Suppressor macrophage treated with lipopolysaccharide for 1 hour (primary cell): ENCODE measurements at places on chromosomes 13 and 19.
A peak's percentile ranks its signal among the peaks of the same experiment; 100 is the strongest.

- no peak for DNase-seq
Measured at GRCh38 chr19:45068041-45068440, 8.2 kb downstream of the ZNF296 start.

DNA sequence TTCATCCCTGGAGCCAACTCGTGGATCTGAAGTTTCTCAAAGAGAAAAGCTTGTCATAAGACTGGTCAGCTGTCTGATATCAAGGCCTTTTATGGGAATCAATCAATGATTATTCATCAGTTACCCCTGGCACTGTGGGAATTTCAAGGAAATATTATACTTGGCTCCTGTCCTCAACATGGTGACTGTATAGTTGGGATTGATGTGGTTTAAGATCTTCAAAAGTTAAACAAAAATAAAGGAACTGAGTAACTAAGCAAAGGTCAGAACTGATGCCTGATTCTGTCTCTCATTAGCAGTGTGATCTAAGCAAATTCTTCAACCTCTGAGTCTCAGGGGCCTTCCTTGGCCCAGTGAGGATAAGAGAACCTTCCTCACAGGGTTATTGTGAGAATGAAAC lies 22.2 kb upstream of the SERPINE3 start:
- DNase-seq: no peak

DNA sequence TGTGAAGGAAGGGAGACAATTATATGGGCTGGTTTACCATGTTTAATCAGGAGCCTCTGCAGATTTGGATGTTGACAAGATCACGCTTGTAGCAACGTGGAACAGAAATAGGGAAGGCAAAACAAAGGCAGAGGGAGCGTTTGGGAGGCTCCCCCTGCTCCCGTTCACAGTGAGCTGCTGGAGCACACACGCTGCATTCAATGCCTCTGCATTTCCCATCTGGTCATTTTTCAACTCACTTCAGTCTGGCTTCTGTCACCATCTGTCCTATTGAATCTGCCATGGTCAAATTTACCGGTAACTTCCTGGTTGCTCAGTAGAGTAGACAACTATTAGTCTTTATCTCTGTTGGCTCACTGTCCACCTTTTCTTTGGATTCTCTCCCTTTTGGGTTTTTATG lies 91.0 kb downstream of the NHLRC3 start:
- no peak for DNase-seq

DNA sequence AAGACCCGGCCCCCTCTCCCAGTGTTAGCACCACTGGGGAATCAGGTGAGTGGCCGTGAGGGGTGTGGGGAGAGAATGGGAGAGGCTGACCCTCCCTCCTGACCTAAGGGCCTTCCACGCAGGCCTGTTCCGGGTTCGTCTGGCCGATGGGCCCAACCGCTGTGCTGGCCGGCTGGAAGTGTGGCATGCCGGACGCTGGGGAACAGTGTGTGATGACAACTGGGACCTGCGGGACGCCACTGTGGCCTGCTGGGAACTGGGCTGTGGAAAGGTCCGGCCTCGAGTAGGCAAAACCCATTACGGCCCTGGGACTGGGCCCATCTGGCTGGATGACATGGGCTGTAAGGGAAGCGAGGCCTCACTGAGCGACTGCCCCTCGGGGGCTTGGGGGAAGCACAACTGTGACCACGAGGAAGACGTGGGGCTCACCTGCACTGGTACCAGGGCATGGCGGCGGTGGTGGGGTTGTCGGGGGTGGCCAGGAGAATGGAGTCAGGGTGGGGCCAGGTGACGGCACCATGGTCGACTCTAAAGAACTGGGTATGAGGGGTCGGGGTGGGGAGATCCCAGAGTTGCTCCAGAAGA lies 12.2 kb downstream of the SSC5D start:
- no peak for DNase-seq

DNA sequence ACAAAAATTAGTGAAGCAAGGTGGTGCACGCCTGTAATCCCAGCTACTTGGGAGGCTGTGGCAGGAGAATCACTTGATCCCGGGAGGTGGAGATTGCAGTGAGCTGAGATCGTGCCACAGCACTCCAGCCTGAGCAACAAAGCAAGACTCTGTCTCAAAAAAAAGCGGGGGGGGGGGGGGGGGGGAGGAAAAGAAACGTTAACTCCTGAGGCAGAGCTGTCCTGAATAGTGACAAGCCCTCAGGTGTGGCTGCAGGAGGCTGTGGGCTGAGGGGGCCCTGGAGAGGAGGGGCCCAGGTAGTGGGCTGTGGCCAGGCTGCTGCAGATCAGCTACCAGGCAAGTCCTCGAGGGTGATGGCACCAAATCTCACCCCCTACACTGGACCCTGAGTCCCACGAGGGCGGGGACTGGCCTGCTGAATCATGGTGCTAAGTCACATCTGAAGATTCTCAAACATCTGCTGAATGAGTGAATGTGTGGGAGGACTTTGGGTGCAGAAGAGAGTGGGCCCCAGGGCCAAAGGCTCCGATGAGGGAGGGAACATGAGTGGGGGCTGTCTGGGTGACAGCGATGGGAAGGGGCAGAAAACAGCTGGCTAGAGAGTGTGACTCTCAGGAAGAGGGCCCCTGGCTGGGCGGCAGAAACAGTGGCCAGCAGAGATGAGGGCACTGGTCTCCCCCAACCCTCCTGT lies 24.6 kb upstream of the ATP1A3 start:
- no peak for DNase-seq

DNA sequence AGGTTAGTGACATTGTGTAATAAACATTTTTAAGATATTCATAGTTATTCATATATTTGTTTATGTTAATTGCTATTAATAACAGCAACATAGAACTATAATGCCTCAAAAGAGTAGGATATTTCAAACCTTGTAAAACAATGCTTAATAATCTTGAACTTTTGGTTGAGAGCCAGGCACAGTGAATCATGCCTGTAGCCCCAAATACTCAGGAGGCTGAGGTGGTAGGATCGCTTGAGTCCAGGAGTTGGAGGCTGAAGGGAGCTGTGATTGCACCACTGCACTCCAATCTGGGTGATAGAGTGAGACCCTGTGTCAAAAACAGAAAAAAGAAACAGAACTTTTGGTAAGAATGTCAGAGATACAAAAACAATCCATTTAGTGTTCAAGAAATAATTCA lies 213.9 kb upstream of the SLITRK1 start:
- DNase-seq: no peak

GRCh38 chr19:17086120-17086519 lies 10.5 kb downstream of the MYO9B start:
- DNase-seq: no peak

DNA sequence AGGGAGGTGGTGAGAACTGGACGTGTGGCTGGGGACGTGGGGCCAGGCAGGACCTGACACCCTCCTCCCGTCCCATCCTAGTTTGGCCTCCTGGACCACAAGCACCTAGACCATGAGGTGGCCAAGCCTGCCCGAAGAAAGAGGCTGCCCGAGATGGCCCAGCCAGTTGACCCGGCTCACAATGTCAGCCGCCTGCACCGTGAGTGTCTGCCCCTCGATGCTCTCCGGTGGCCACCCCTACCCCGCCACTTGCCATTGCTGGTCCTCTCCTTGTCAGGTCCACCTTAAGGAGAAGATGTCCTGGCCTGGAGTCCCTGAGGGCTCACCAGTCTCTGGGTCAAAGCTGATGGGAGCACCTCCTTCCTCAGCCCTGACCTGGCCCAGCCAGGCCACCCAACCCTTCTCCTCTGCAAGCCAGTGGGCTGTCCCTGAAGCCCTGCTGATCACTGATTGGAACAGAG lies 2.2 kb downstream of the ANGPTL4 start:
- no peak for DNase-seq

- DNase-seq: no peak
Measured at GRCh38 chr13:35879111-35879510, 252.1 kb downstream of the DCLK1 start.

- peak; percentile 82 for DNase-seq
Measured at GRCh38 chr13:51814825-51815650, 11.1 kb upstream of the DHRS12 start.

DNA sequence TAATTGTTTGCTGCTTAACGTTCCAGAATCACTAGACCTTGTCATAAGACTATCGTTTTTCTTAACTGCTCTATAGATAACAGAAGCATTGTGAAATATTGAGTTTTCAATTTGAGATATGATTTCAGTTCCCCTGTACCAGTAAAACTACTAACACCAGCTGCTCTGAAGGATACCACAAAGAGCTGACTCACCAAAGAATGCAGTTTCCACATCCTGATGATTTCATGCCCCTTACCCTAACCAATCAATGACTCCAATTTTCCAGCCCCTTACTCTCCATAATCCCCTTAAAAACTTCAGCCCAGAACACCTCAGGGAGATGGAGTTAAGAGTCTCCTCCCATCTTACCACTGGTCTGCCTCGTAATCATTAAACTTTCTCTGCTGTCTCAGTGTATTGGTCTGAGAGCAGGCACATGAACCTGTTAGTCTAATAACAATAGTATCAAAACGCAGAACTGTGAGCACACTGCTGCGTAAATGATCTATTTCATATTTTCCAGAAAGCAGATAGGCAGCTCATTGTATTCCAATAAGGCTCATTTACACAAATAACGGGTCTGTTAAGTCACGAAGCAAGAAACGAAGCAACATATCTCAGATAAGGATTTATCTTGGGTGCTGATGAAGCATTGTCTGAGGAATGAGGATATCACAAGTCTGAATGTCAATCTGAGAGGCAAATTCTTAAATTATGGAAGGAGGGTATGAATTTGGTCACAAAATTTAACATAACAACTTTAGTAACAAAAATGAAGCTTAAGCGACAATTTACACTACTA lies 14.1 kb upstream of the CCNA1 start:
- peak; percentile 56 for DNase-seq

GRCh38 chr19:45391346-45391745 lies 13.5 kb downstream of the PPP1R13L start:
- peak; percentile 50 for DNase-seq

- no peak for DNase-seq
Measured at GRCh38 chr13:30354493-30355383, 47.4 kb upstream of the KATNAL1 start.

GRCh38 chr13:83125791-83126190 lies 756.5 kb downstream of the SLITRK1 start:
- no peak for DNase-seq
